ENCODE measurements at places on chromosomes 1 and 21.

- DNase-seq: no peak
These were observed 4.6 kb upstream of the LHX8 start for GRCh38 chr1:75129660-75129982.

- DNase-seq: no peak
These were observed 21.9 kb downstream of the NCF2 start for GRCh38 chr1:183568176-183569021.

GRCh38 chr1:245990315-245991022, 516.6 kb downstream of the SMYD3 start:
- DNase-seq: no peak

DNA sequence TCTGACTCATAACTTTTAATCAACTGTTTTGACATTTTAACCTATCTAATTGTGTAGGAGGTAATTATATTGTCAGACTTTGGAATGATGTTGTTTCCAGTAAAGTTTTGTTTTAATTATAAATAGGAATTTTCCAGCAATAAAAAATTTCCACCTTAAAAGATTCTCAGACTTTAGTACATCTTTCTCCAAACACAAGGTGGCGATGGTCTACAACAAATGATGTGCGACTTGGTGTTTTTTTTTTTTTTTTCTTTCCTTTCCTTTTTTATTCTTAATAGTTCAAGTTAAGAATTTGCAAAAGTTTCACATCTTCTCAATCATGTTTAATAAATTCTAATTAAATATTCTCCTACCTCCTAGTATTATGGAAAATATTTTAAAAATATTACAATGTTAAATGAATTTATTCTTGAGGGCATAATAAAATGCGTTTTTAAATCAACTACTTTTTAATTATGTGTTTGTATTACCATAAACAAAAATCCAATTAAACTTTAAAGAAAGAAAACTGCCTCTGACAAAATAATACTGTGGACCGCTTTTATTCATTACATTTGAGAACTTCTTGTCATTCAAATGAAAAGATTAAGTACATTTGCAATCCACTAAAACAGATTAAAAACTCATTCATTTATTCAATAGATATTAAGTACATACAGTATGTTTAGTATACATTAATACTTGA, 4.4 kb upstream of the ADAMTS1 start:
- no peak for DNase-seq

- DNase-seq: no peak
These were observed 39.4 kb upstream of the CCDC27 start for GRCh38 chr1:3712573-3713535.

- DNase-seq: no peak
These were observed 23.0 kb downstream of the KNCN start for GRCh38 chr1:46528297-46528955.

- DNase-seq: no peak
These were observed 80.4 kb upstream of the TARDBP start for GRCh38 chr1:10932088-10932487.

DNA sequence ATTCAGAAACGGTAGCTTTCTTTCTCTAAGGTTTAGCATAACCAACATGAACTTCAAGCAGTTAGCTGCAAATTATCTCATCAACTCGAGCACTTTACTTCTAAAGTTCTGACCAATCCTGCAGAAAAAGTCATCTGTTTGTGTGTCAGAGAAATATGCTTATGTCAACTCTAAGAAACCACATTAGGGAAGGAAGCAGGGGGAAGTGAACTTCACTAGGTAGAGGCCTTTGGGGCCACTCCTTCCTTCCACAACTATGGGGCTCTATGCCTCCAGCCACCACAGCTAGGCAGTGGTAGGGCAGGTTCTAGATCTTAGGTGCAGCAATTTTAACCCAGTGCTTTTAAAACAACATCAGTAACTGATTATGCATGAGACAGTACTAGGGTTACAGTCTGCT, 375.9 kb downstream of the DSCAM start:
- no peak for DNase-seq

- DNase-seq: no peak
These were observed 50.3 kb downstream of the GPR161 start for GRCh38 chr1:168086438-168086837.

DNA sequence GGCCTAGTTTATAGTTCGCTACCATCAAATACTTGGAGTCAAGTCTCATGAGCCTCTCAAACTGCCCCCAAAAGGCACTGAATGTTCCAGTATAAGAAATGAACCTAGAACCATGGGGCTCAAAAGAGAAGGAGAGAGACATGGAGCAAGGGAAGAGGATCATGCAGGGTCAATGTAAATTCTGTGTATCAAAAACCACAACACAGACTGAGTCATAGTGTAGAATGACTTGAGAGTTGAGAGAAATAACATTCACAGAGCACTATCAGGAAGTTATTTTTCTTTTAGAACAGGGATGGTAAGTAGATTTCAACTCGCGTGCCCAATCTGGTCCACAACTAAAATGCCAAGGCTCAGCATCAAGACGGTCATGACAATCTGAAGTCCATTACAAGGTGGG, 59.8 kb downstream of the GNG12 start:
- no peak for DNase-seq

Data from uterus (tissue), 4 donors.